Right forelimb (tissue), 1 donor: ENCODE measurements at places on chromosomes 11 and 22.
A peak's percentile ranks its signal among the peaks of the same experiment; 100 is the strongest.

- no peak for DNase-seq
Observed at GRCh38 chr22:23010430-23010829, 59.9 kb upstream of the GNAZ start.

- no peak for DNase-seq
Observed at GRCh38 chr22:23093051-23093788, 22.9 kb downstream of the GNAZ start.

- DNase-seq: no peak
Observed at GRCh38 chr11:92302770-92303169, 78.2 kb downstream of the FAT3 start.

DNA sequence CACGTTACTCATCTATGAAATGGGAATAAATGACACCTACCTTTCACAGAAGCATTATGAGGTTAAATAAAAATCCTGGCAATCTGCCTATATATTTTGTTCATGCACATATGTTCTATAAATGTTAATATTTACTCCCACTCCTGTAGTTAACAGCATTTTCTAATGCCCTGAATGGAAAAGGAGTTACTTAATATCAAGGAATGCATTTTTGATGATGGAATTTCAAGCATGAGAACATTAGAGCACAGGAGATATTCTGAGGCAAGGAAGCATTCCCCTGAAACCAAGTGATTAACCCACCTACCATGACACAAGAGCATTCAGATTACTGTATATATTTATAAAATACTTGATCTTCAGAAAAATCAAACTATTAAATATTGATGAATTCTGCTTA is 102.1 kb downstream of the ARHGAP32 start:
- DNase-seq: no peak

GRCh38 chr11:72685560-72686480 is 11.6 kb upstream of the PDE2A start:
- no peak for DNase-seq

- DNase-seq: no peak
Observed at GRCh38 chr11:76717816-76718215, 47.3 kb upstream of the LRRC32 start.

- DNase-seq: no peak
Observed at GRCh38 chr11:61728940-61729219, 23.6 kb upstream of the MYRF start.

GRCh38 chr11:57399221-57399620 is 8.8 kb upstream of the PRG2 start:
- no peak for DNase-seq

DNA sequence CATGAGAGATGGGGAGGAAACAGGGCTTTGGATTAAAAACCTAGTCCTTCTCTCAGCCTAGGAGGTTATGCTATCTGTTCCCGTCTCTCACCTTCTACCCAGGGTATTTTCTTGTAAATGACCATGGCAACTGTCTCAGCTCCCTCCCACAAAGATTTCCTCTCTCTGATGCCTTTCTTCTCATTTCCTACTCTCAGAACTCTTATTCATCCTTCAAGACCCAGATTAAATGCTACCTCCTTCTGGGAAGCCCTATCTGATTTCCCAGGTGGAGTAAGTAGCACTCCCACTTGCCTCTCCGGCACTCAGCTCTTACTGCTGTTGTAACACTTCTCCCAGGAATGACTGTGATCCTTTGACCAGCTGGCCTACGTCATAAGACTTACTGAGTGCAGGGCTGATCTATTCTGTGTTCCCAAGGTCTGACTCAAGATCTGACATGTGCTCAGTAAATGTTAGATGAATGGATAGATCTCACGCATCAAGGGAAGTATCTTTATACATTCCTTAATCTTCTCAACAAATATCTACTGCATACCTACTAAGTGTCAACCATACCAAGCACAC is 175.0 kb downstream of the TENM4 start:
- no peak for DNase-seq

GRCh38 chr11:119739975-119740374 is 11.0 kb upstream of the NECTIN1 start:
- no peak for DNase-seq

- no peak for DNase-seq
Observed at GRCh38 chr11:88420165-88420791, 82.7 kb upstream of the CTSC start.

- peak; percentile 89 for DNase-seq
Observed at GRCh38 chr11:85682330-85683305, 3.4 kb downstream of the CCDC89 start.

GRCh38 chr11:102900346-102900745 is 25.6 kb upstream of the MMP12 start:
- DNase-seq: no peak

GRCh38 chr11:32309530-32310213 is 125.7 kb downstream of the WT1 start:
- no peak for DNase-seq

GRCh38 chr11:113629562-113629961 is 76.5 kb downstream of the TMPRSS5 start:
- DNase-seq: no peak

GRCh38 chr11:123235117-123235655 is 40.1 kb upstream of the CLMP start:
- no peak for DNase-seq
